AG04449 (cell line): ENCODE measurements at places on chromosomes 5 and 9.

DNA sequence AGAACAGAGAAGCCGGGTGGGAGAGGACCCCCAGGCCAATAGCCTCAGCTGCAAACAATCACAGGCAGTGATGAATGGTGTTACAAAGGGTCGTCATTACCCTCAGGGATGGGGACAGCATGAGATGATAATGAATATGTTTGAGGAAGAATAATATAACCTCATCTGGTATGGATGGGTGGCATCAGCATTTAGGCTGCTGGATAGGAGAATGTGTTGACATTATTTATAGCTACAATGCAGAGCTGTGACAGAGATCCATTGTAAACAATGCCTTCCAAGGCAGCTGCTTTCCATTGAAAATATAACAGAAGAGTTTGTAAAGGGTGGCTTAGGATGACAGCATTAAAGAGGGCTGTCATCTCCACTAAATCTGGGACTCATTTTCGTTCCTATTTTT is 365.5 kb downstream of the KCNN2 start:
- no peak for DNase-seq

DNA sequence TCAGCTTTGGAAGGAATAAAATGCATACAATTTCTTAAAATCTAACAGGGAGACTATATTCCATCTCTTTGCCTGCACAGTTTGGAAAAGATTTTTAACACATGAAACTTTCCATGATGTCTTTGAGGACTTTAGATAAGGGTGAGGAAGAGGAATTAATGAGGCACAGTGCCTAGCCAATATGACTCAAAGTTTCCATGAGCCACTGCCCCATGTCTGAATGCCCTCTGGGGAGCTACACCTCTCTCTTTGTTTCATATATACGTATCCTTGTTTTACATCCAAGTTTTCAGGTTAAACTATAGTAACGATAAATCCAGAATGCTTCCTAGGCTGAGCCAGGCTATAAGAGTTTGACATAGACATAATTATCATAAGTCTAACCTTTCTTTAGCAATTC is 349.3 kb upstream of the TLE4 start:
- no peak for DNase-seq

DNA sequence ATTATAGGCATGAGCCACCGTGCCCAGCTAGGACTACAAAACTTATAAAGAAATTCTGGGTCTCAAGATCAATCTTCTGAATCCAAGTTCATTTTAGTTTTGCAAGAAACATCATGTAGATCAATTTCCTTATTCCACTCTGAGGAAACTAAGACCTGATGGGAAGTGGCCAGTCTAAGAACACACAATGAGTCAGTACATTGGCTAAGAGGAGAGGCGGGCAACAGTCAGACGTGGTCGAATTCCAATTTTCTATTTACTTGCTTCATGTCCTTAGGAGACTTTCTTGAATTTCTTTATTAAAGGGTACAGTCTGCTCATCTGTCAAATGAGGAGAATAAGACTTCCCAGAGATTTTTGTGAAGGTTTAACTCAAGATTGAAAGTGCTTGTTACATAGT is 432.1 kb upstream of the BRINP1 start:
- no peak for DNase-seq

GRCh38 chr9:109311286-109311685 is 9.6 kb downstream of the EPB41L4B start:
- DNase-seq = no peak

DNA sequence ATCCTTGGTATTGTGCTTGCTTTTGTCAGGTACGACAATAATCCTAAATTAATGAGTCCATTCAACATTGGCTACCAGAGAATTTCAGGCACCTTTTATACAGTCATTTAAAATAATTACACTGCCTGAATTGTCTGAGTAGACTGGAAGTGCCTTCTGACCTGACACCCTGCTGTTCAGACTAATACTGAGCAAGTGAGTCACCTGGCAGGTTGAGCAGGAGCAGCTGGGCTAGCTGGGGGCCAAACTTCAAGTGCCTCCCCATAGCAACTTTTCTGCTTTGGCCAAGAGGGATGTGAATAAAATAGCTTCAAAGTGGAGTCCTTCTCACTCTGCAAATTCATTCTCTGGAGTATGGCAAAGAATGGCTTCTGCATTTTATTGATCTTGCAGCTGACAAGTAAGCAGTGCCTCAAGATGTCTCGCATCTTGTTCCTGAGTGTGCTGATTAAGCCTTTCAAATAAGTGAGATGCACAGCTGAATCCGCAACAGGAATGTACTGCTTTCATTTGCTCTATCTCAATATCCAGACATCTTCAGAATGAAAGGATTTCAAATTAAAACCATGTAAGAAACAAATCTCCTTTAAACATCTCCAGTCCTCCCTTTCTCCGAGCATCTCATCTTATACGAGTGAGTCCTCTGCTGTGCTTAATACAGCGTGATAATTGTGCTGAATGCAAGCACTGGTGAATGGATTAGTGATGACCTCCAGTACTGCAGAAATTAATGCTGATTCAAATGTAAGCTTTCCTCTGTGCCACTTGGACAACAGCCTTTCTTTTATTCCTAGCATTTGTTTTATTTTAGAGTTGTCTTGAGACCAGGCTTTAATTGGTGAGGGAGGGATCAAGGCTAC is 271.2 kb downstream of the EDIL3 start:
- DNase-seq = no peak

- DNase-seq = no peak
These were observed 109.4 kb downstream of the PSD2 start for GRCh38 chr5:139904816-139905661.

- DNase-seq = no peak
These were observed 65.1 kb upstream of the C5orf46 start for GRCh38 chr5:147971472-147971871.

DNA sequence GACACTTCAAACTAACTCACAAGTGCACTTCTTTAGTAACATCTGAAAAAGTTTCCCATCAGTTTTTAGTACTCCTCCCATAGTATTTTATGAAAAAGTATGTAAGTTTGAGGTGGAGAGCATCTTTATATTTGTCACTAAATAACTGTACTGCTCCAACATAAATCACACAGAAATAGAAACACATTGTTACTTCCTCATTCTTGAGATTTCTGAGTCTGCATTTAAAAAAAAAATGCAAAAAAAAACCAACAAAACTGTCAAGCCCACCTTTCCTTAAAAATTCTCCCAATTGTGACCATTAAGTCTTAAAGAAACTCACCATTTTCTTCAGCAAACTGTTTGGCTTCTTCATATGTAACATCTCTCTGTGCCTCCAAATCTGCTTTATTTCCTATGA is 18.7 kb downstream of the RAB14 start:
- DNase-seq = no peak

DNA sequence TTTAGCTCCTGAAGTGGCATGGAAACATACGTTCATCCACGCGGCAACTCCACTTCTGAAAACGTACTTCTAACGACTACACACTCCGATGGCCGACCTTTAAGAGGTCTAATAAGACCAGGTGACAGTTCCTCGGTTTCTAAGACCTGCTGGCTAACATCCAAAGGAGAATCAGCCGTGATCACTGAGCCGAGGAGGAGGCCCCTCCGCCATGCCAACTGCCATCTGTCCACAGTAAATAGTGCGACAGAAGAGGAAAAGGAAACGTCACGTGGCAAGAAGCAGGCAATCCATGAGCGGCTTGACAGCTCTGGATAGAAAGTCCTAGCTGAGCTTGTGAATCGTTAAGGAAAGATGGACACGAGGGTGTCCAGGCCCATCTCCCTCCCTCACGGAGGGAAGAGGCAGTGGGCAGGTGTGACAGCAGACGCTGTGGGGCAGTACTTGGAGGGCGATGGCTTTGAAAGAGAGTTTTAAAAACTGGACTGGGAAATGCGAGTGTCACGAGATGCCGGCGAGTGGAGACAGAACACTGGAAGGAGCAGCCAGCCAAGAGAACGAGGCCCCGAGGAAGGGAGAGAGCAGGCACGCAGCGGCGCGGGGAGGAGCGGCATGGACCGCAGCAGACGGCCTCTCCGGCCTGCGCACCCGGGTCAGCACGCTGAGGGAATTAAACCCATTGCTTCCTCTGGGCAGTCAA is 66.7 kb upstream of the TBC1D9B start:
- no peak for DNase-seq

DNA sequence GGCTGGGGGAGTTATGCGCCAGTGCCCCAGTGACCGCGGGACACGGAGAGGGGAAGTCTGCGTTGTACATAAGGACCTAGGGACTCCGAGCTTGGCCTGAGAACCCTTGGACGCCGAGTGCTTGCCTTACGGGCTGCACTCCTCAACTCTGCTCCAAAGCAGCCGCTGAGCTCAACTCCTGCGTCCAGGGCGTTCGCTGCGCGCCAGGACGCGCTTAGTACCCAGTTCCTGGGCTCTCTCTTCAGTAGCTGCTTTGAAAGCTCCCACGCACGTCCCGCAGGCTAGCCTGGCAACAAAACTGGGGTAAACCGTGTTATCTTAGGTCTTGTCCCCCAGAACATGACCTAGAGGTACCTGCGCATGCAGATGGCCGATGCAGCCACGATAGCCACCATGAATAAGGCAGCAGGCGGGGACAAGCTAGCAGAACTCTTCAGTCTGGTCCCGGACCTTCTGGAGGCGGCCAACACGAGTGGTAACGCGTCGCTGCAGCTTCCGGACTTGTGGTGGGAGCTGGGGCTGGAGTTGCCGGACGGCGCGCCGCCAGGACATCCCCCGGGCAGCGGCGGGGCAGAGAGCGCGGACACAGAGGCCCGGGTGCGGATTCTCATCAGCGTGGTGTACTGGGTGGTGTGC is at the start of gene RXFP3:
TSS of gene RXFP3 (plus strand) at position 6 of the 636 bp plus-strand sequence. CDS start at position 361, 355 bp downstream.
- DNase-seq = no peak

DNA sequence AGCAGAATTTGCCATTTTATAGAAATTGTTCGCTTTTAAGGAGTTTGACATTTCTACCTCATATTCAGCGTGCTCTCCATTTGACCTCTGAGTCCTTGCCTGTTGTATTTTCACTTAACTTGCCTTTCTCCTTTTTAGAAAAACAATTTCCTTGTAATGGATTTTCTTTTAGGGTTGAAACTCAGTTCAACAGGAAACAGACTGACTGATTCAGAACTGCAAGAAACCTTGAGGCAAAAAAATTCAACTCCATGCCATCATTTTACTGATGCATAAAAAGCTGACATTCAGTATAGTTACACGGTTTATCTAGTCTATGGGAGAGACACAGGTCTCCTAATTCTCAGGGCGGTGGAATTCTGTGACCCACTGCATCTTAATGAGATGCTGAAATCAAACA is 59.8 kb downstream of the MRPS30 start:
- DNase-seq = no peak

GRCh38 chr5:110768138-110768860 is 29.5 kb downstream of the SLC25A46 start:
- no peak for DNase-seq

GRCh38 chr9:132697230-132697629 is 27.0 kb downstream of the GTF3C4 start:
- DNase-seq = no peak

GRCh38 chr9:25284365-25284764 is 393.9 kb downstream of the TUSC1 start:
- DNase-seq = no peak

DNA sequence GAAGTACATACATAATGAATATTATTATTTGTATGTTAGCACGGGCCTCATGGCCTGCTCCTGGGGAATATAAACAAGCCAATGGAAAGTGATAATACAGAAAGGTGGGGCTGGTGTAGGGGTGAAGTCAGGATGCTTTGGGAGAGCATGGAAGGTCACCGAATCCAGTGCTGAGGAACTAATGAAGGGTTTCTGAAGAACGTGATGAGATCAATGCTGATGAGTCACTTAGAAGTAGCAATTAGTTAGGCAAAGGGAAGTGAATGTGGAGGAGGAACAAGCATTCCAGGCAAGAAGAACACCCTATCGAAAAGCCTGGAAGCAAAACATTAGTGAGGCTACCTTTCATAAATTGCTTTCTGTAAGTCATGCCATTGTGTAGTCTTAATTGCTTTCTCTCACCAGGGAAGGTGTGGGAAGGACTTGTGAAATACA is 2.1 kb downstream of the ANXA1 start:
- DNase-seq = no peak

DNA sequence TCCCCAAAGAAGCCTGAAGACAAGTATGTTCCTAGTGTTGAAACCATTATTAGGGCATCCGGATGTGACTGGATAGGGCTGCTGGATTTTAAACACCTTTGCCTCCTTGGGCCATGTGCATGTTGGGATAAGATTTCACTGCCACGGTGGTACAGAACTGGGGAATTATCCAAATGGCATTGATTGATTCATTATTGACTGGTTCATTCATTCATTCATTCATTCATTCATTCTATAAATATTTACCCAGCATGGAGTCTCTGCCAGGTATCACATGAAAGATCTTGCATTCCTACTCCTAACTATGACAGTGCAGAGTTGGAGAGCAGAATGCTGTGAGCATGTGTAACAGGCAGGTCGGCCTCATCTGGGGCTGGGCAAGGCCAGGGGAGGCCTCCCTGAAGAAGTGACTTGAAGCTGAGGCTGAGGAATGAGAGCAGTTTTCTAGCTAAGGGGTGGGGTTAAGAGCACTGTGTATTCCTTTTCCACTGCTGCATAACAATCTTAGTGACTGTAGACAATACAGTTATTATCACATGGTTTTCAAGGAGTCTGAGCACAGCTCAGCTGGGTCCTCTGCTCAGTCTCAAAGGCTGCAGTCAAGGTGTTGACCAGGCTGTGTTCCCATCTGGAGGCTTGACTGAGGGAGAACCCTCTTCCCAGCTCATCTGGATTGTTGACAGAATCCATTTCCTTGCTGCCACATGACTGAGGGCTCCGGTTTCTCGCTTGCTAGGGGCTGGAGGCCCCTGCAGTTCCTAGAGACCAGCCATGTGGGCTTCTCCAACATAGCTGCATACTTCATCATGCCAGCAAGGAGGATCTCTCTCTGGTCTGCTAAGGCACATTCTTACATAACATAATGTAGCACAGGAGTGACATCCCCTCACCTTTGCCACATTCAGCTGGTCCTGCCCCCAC is 35.7 kb downstream of the AK8 start:
- DNase-seq = no peak

- DNase-seq = no peak
These were observed 206.6 kb downstream of the NSG2 start for GRCh38 chr5:174252121-174252520.

DNA sequence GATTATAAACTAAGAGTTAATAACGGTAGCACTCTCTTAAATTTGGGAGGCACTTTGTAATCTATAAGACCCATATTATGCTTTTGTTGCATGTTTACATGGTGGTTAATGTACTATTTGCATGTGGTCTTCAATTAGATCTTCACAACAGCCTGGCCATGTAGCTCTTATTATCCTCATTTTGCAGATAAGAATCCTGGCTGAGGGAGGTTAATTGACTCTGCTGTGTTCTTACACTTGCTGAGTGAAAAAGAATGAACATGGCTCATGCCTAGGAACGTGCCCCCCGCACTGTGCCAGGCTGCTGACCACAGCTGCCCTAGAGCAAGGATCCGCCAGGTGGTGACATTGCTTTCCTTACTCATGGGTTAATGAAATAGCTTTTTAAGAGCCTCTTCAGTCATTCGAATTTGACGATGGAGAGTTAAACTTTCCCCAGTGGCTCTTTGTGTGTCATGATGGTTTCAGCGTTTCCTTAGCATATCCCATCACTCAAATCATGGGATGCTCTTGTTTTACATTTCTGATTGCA is 97.9 kb downstream of the CDH6 start:
- no peak for DNase-seq

- DNase-seq = no peak
These were observed 145.4 kb upstream of the RAD23B start for GRCh38 chr9:107137495-107138202.
